Cortex of kidney (tissue), 1 donor: ENCODE measurements at places on chromosomes 11 and 22.

- no peak for DNase-seq
These were observed 64.6 kb downstream of the RPL27A start for GRCh38 chr11:8747173-8747572.

DNA sequence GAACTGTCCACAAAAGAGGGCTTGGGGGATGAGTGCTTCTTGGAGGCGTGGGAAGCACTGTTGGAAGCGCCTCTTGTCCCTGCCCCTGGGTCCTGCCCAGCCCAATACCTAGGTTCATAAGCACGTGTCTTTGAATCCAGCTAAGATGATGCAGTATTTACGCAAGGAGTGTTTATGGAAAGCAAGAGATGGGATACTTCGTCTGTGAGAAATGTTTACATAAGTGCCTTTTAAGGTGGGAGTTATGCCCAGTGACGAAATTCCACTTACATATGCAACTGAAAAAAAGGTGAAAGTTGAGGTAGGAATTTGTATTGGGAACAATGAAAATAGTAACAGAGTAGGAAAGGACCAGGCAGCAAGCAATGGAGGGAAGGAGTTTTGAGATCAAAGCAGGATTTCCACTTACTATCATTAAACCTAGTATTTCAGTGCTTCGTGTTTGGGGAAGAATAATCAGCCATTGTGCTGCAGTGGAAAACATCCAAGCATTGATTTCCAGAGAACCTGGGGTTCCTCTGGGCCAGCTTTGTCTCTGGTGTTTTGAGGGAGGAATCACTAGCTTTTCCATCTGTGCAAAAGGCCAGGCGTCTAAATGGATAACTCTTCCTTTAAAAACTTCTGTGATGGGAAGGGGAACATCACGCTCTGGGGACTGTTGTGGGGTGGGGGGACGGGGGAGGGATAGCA, 115.3 kb upstream of the TTC12 start:
- no peak for DNase-seq

DNA sequence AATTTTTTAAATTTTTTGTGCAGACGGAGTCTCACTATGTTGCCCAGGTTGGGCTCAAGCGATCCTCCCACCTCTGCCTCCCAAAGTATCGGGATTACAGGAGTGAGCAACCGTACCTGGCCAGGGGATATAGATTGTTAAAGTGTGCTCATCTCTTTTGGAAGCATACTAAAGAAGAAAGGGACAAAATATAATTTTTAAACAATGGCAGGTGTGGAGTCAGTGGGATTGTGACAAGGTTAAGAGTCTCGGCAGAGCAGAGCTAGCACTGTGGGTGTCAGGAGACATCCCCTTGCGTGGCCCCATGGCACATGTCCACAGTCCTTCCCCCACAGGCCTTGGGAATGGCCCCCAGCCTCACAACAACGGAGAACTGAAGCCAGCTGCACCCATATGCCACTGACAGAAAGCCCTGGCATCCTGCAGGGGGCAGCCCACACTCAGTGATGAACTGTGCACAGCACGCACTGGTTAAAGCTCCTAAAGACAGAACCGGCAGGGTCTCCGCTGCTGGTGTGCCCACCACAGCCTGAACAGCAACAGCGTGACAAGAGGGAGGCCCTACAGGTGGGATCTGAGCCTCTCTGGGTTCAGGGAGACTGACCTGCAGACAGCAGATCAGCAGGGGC, 29.9 kb downstream of the SERPIND1 start:
- no peak for DNase-seq

DNA sequence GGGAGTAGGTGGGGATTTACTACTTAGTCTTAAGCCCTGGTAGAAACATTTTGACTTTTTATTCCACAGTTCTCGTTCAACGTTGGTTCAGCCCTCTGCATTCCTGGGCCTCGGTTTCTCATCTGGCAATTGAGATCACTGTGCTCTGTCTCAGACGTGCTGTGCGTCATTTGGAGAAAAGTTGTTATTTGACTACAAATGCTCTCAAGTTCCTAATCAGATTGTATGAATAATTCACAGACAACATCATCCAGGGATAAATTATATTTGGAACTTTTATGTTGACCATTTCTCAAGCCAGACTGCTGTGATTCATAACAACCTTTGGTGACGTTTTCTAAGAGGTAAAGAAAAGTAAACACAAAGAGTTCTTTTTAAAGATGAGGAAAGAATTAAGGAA, 69.2 kb downstream of the BLID start:
- no peak for DNase-seq

- no peak for DNase-seq
These were observed 68.1 kb upstream of the FGF3 start for GRCh38 chr11:69887330-69887729.

DNA sequence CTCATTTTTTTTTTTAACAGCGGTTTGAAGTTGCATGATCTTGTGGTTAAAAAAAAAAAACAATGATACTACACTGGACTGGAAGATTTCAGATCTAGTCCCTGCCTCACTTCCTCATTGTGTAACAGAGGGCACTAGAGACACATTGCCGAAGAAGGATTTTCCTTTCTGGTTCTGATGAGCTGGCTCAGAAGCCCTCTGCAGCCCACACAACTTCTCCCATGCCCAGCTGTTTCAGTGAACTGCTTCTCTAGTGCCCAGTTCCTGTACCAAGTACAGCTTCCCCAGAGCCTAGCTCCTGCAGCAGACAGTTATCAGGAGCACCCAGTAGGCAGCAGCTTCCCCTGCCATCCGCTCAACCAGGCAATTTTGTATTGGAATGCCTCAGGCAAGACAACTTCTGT, 29.5 kb upstream of the ANO5 start:
- DNase-seq = no peak

DNA sequence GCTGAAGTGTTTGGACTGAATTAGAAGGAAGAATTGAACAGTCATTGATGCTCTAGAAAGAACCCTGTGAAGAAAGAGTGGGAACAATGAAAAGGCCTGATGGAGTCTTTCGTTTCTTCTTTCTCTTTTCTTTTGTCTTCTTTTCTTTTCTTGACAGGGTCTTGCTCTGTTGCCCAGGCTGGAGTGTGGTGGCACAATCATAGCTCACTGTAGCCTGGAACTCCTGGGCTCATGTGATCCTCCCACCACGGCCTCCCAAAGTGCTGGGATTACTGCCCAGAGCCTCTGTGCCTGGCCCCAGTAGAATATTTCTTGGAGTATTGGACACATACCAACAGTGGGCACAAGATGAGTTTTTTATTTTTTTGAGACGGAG, 1.1 kb downstream of the FEN1 start:
- DNase-seq = no peak

DNA sequence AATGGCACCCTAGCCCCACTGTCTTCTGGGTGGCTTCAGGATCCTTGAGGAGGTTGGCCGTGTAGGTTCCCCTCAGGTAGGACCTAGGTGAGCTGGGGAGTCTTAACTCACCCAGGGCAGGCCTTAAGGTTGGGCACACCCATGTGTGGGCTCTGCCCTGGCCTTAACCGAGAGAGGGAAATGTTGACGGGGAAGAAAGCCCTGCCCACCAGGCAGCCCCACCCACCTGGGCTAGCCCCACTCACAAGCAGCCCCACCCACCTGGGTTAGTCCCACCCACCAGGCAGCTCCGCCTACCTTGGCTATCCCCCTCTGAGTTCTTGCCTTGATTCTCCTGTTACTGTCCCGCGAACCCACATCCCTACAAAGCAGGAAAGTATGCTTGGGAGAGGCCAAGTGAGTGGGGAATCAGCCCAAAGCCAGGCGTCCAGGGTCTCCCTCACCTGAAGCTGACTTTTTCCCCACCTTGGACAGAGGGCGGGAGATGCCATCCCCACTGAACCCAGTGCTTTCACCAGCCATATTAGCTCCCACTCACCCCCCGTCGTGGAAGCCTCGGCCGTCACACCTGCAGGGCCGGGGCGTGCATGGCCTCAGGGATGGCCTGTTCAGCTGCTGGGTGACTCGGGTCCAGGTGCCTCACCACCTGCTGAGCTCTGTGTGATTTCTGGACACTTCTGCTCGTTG, at the start of gene MYEOV:
TSS of gene MYEOV (plus strand) at position 337 of the 687 bp plus-strand sequence. CDS start 1,200 bp downstream, outside the sequence.
- DNase-seq = no peak

DNA sequence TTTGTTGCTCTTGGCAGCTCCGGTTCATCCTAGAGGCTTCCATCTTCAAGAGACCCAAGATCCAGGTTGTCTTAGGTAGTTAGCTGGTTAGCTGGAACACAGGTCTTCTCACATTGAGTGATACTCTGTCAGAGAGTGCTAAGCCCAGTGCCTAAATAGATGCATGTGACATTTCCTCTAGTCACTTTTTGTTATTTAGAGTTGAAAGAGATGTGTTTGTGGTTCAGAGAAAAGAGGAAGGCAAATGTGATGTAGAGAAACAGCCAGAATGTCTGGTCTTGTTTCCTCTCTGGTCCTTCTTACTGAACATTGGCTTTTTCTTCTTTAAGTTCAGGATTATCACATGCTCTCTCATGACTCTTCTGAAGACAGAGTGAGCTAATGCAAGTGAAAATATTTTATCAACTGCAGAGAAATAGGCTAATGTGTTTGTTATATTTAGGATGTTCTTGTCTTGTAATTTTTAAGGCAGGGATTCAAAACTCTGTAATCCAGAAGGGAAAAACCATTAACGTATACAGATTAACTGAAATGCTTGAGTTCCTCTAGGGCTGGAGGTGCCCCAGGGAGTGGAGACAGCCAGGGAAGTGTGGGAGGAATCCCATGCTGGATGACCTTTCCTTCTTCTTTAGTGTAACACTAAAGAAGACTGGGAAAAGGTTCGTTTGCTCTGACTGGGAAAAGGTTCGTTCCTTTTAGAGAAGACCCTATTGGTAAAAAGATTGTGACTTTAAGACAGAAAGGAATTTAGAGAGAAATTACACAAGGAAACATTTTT, 75.4 kb downstream of the SWAP70 start:
- DNase-seq = no peak

DNA sequence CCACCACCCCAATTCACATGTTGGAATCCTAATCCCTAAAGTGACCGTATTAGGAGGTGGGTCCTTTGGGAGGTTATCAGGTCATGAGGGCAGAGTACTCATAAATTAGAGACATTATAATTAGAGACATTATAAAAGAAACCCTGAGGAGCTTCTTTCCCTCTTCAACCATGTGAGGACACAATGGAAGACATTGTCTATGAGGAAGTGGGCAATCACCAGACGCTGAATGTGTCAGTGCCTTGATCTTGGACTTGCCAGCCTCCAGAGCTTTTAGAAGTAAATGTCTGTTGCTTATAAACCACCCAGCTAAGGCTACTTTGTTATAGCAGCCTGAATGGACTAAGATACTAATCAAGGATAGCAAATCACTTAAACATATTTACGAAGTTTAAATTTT, 14.8 kb downstream of the GAB2 start:
- no peak for DNase-seq

DNA sequence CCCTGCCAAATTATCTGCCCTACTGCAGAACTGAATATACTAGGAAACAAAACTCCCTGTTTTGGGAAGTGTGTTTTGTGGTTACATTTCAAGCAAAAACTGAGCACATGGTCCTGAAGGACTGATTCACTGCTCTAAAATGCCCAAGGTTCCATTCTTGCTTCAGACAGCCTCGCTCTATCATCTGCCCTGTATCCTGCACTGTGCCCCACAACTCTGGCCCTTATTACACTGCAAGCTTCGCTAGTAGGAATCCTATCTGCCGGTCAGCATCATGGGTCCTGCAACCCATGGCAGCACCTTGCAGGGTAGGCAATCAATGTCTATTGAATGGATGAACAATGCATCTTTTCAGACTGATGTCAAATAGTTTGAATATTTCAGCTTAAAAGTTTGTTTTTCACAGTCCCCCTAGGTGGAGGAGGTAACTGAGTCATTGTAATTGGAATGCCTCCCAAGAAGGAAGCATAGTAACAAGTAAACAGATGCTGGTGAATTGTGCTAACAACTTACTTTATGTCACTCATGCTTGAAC, 21.3 kb downstream of the LAYN start:
- no peak for DNase-seq

GRCh38 chr22:44378380-44378779, 65.6 kb upstream of the SHISAL1 start:
- no peak for DNase-seq

DNA sequence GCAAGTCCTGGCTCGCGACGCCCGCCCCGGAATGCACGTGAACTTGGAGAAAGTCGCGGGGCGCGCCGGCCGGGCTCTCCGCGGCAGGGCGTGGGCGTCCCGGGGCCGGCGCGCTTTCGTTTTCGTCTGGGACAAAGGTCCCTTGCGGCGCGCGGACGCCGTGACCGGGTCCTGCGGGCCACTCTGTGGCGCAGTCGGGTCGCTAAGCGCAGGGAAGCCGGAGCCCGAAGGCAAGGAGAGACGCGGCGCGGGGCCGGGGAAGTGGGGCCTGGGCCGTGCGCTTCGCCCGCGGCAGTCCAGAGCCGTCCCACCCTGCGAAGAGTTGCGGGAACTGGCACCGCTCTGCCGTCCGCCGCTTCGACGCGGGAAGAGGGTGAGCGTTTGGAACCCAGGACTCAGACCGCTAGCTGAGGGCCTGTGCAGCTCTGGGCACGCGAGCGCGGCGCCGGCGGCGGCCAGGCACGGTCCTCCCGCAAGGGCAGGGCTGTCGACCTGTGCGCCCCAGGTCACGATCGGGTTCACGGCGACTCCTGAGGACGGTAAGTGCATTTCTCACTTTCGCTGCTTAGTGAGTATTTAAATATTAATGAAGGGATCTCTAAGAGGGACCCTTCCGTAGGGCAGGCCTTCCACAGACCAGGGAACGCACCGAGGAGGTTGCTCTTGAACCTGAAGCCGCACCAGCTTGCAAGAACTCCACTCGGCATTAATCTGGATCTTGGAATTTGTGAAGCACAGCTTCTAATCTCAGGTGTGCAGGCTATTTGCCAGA, 78.0 kb upstream of the PPARA start:
- DNase-seq = no peak

DNA sequence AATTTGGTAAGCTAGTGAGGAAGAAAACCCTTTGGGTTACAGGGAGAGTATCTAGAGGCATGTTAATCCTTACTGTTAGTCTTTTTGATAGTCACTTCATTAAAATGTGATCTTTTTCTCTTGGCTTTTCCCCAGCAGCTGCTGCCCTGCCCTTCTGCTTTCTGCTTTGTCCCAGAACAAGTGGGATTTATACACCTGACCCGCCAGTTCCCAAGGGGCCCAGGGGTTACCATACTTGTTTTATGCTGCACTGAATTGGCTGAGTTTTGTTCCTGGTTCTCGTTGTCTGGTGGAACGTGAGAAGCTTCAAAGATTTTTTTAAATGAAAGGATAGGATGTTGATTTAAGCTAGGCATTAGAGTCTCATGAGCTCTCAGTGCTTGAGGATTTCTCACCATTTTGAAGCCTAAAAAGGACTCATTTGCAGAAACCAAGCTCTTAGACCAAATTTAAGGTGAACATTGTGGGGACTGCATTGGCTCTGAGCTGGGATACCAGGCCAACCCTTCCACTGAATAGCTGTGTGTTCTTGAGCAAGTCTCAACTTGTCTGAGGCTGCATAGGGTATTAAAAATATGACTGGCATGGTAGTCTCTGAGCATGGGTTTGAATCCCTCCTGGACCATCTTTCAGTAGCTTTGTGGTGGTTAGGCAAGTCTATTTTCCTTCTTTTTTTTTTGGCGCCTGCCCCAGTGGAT, 6.6 kb downstream of the LIMK2 start:
- DNase-seq = no peak

- DNase-seq = no peak
These were observed 88.0 kb downstream of the ZBTB16 start for GRCh38 chr11:114147375-114148012.

- no peak for DNase-seq
These were observed 26.8 kb downstream of the TRIM44 start for GRCh38 chr11:35689081-35689996.
